Stimulated activated CD8-positive, alpha-beta memory T cell treated with anti-CD3 and anti-CD28 coated beads, Interleukin-15, amount 100 ng/mL, for 1 hour (primary cell): ENCODE measurements at places on chromosomes 3 and 15.

- DNase-seq, result no peak
Observed at GRCh38 chr3:135503760-135504686, 461.5 kb upstream of the PPP2R3A start.

- no peak for DNase-seq
Observed at GRCh38 chr3:14569474-14570000, 29.4 kb upstream of the GRIP2 start.

- no peak for DNase-seq
Observed at GRCh38 chr15:72184165-72184811, 13.3 kb downstream of the GRAMD2A start.

DNA sequence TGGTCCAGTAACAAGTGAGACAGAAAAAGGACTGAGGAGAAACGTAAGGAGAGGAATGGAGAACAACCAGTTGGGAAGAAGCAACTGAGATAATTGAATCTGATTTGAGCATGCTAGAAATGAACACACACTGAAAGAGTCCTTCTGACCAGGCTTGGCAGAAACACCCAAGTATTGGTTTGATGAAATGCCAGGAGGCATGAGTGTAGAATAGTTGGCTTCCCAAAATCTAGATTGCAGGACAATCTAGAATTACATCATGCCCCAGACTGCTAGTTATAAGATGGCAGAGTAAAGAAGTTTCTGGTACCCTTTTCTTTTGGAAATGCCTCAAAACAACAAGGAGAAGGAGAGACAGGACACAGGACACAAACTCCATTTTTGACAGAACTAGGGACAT, 189.7 kb upstream of the STT3B start:
- DNase-seq, result no peak

DNA sequence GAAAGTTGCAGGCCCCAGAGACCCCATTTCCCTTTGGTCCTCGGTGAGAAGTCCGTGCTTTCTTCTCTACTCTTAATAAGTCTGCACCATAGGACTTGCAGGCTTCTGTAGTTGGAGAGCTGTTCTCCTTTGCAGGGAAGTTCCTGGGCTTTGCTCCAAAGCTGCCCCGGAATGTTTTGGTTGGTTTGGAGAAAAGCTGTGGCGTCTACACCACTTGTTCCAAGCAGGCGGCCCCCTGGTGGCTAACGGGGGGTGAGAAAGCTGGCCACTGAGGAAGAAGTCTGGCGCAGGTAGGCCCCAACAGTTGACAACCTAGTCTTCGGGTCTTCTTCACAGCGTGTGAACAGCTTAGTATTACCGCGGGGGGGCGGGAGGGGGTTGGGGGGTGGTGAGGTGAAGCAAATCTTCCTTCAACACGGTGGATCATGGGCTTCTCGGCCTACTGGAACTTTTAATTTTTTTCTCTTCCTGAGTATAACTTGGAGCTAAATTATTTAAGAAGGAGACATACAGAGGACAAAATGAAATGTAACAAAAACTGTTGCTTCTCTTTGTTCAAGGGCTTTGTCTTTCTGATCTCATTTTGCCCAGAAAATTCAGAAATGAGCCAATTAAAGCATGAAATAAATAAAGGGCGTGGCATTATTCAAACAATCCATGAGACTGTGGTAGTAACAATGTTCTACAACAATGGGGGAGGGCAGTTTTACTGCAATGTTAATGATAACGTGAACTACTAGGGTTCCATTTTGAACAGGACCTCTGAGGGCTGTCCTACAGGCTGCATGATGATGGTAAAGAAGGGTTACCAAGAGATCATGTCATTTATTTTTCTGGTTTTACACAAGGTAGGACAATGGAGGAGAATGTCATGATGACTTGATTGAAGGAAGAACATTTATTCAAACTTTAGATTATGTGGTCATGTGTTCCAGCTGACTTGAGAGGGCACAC, 2.2 kb upstream of the THRB start:
- no peak for DNase-seq

DNA sequence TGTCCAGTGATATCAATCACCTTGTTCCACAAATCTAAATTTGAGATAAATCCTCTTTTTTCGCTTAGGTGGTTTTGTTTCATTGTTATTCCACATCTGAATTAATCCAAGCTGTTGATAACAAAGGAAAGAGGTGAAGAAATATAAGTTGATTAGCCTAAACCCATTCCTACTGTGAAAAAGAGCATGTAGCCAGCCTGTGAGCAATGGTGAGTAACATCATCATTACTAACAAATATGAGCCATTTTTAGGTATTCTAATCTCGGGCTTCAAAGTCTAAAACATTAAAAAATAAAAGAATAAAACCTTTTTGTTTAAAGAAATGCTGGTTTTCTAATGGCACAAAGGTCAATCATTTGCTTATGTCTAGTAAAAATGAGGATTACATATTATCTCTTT, 52.1 kb upstream of the P3H2 start:
- DNase-seq, result no peak

DNA sequence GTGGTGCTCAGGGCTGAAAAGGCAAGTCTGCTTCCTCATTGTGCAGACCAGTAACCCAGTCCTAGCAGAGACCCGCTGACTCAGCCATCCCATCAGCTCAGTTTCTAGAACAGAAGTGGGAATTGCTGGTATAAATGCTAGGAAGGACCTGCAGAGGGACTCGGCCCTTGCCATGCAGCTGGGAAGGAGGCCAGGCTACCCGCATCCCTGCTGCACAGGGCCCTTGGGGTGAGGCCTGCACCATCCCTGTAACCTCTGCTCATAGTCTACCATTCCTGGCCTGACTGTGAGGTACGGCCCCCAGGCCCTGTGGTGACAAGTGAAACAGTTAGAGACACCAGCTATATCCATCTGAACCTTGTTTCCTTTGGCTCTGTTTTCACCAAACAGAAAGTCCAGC, 23.5 kb downstream of the RAB6B start:
- no peak for DNase-seq

GRCh38 chr15:62125773-62126172, 39.3 kb downstream of the C2CD4B start:
- DNase-seq, result no peak

GRCh38 chr3:190097025-190097424, 23.7 kb downstream of the P3H2 start:
- DNase-seq, result no peak

DNA sequence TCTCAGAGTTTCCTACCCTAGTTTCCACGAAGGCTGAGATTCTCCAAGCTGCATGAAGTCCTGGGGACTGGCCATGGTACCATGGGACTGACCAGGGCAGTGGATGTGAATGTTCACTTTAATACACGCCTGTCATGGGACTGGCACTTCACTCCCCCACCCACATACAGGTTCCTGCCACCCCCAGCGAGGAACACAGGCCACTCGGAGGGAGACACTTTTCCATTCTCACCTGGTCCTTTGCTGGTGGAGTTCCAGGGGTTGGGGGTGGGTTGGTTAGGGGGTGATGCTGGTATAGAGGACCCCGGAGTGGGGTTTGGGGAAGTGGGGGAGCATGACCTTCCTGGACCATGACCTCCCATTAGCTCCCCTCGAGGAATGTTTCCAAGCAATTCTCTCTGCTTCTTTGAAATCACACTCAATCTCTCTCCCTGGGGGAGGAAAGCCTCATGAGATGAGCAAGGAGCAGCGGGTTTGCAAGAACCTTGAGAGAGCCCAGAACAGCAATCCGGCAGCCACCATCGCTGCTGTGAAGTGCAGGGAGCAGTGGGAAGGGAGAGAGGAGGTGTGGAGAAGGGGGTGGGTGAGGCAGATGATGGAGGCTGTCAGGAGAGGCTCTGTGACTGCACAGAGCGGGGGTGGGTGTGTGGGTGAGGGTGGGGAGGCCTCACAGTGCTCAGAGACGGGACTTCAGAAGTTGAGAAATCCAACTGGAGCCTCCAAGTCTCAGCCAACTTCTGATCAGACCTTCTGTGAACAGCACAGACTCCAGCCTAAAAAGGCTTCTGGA, 69.7 kb downstream of the ADCY5 start:
- no peak for DNase-seq

GRCh38 chr15:39552556-39552955, 28.3 kb upstream of the THBS1 start:
- no peak for DNase-seq

DNA sequence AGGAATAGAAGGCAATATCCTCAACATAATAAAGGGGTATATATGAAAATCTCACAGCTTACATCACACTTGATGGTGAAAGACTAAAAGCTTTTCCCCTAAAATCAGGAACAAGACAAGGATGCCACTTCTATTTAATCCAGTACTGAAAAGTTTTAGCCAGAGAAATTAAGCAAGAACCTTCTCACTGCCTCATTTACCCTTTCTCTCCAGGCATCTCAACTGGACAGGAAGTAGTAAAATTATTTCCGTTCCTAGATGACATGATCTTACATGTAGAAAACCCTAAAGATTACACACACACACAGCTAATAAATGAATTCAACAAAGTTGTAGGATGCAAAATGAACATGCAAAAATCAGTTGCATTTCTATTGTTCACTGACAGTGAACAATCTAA, 11.2 kb downstream of the SCAP start:
- no peak for DNase-seq

DNA sequence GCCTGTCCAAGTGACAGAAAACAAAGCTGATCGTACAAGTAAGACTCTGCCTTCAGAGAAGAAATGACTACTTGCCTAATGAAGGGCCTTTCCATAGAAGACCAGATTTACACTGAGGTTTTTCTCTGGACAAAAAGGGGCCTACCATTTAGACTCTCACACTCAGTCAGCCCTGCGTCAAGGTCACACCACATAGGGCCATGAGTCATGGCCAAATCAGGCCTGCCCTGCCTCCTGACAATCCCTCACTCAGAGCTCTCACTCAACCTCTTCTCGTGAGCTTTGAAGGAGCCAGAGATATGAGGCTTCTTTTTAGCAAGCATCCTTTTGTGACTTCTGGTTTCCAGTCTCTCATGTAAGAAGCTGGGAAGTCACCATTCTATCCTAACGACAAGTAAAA, 68.1 kb upstream of the NMNAT3 start:
- no peak for DNase-seq

GRCh38 chr3:125245521-125245920, 33.0 kb upstream of the SLC12A8 start:
- DNase-seq, result no peak

GRCh38 chr3:51539291-51539941, 897 bp downstream of the RAD54L2 start:
- no peak for DNase-seq

DNA sequence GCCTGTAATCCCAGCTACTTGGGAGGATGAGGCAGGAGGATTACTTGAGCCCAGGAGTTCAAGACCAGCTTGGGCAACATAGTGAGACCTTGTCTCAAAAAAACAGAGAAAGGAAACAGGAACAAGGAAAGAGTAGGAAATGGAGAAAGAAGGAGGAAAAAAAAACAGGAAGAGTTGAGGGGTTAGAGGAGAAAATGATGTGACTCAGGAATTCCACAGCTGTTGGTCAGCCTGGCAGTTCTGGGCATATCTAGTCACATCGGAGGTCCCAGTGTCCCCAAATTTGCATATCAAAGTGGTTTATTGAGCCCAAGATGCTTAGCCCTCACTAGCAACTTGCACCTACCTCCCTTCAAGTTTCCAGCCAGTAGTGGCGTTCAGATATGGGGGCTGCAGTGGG, 18.8 kb upstream of the JMJD7 start:
- no peak for DNase-seq
